Activated CD8-positive, alpha-beta memory T cell treated with anti-CD3 and anti-CD28 coated beads, Interleukin-2, amount 50 U/mL, for 4 hours (primary cell): ENCODE measurements at places on chromosomes 5 and 9.
A peak's percentile ranks its signal among the peaks of the same experiment; 100 is the strongest.

- DNase-seq = no peak
These were observed 233.1 kb upstream of the FBXL7 start for GRCh38 chr5:15266841-15267240.

GRCh38 chr5:134174841-134175839, 1.6 kb downstream of the SKP1 start:
- DNase-seq = no peak

DNA sequence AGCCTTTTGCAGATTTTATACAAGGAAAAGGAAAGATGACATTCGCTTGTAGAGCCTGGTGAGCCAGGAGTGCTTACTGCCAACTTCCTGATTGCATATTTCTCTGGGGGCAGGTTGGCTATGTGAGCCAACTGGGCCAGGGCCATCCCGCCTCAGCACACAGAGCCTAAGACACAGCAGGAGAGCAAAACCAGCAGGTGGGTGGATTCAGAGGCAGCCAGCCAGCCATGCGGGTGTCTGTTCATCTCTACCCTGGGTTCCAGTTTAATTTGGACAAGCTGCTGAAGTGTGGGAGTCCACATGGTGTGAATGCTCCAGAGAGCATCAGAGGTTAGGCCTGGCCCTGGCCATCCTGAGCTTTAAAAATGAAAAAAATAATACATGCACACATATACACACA, 291.4 kb downstream of the ARHGEF28 start:
- DNase-seq = no peak

- DNase-seq = no peak
These were observed 94.5 kb upstream of the LIFR start for GRCh38 chr5:38650946-38651345.

DNA sequence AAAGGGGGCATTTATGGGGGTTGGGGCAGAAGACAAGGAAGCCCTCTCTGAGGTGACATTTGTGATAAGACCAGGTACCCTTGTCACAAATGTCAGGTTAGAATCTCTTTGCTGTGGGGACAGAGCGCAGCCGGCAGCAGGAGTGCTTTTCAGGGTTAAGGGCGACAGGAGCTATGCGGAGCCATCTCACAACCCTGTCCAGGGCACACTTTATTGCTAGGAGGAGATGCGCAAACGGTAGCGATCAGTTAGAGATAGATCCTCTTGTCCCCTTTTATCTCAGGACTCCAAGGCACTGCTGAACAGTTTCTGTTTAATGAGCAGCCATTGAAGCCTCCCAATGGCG, 438 bp upstream of the LAMC3 start:
- no peak for DNase-seq

GRCh38 chr5:76326577-76327302, 76.3 kb upstream of the IQGAP2 start:
- no peak for DNase-seq

DNA sequence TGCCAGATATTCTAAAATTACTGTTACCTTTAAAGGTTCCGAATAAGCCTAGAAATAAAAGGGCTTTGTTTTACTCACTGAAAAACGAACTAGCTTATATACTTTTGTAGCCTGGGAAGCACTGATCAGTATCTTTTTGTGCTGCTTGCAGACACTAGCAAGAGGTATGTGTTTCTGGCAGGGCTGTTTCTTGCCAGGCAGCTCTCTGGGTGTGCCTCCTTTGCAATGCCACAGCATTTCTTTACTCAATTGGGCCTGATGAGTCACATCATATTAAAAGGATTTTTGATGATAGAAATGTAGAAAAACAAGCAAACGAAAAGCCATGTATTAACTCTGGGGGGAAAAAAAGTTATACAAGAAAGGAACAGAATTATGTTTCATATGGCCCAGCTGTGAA, 35.6 kb downstream of the CD180 start:
- DNase-seq = no peak

GRCh38 chr5:126070481-126070880, 352.7 kb upstream of the GRAMD2B start:
- no peak for DNase-seq

- DNase-seq = no peak
These were observed 3.0 kb downstream of the CWC27 start for GRCh38 chr5:64771736-64772135.

DNA sequence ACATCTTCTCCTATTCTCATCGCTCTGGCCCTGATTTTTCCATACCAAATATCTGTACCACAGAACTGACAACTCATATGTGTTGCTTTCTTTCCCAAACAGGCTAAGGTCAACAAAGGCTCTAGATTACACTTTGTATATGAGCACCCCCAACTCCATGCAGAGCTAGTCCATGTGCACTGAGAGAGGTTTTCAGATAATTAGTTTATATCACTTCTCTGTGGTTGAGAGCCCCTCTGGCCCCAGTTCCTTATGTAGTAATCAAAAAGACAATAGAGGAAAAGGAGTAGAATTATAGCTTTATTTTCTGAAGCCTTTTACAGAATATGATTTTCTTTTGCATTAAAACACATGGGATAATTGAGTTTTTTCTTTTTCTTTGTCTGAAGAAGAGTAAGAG, 120.0 kb downstream of the TRIO start:
- no peak for DNase-seq

GRCh38 chr5:7837403-7837802, 13.5 kb downstream of the CFAP90 start:
- no peak for DNase-seq

GRCh38 chr9:99352826-99353225, 130.7 kb downstream of the SEC61B start:
- DNase-seq = no peak

DNA sequence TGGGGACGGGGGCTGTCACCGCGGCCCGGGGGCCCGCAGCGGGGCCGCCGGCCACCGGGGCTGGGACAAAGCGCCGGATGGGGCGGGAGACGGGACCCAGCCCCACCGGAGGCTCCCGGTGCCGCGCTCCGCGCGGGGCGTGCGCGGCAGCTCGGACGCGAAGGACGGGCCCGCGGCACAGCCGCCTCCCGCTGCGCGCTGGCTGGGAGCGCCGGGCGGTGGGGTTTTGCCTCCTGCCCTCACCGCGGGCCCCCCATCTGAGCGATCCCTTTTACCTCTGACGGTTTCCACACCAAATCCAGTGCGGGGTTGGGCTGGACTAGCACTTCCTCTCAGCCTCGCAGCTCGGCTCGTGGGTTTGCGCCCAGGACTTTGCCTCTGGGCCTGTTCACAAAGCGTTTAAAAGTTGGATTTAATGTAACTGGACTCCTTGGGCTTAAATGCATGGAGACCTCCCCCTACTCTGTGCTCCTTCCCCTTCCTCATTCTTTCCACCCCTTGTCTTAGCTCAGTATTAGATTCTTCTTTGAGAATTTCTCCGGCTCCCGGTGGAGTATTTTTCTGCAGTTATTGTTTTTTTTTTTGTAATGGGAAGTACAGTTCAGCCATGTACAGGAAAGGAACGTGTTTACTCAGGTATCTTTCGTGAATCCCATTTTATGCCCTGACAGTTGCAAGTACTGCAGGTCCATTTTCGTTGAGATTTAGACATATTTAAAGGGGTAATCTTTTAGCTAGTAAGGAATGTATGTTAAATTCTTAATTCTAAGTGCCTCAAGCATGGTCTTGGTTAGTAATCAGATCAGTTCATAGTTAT, 691 bp downstream of the FCHO2 start:
- peak; percentile 19 for DNase-seq

GRCh38 chr9:125604196-125604595, 102.8 kb downstream of the MAPKAP1 start:
- DNase-seq = no peak

DNA sequence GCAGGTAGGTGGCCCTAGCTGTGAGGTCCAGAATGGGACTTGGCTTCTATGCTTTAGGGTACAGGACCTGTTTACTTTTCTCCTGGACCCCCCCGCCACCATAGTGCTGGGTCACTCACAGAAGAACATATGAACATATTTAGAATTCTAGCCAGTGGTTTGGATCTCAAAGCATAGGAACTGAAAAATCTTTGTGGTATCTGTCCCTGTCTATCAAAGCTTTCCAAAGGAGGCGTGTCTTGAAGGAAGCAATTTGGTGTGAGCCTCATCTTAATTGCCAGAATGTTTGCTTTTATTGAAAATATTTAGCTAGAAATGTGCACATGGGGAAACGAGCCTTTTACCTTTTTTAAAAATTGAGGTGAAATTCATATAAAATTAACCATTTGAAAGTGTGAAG, 6.2 kb downstream of the PHF2 start:
- no peak for DNase-seq

DNA sequence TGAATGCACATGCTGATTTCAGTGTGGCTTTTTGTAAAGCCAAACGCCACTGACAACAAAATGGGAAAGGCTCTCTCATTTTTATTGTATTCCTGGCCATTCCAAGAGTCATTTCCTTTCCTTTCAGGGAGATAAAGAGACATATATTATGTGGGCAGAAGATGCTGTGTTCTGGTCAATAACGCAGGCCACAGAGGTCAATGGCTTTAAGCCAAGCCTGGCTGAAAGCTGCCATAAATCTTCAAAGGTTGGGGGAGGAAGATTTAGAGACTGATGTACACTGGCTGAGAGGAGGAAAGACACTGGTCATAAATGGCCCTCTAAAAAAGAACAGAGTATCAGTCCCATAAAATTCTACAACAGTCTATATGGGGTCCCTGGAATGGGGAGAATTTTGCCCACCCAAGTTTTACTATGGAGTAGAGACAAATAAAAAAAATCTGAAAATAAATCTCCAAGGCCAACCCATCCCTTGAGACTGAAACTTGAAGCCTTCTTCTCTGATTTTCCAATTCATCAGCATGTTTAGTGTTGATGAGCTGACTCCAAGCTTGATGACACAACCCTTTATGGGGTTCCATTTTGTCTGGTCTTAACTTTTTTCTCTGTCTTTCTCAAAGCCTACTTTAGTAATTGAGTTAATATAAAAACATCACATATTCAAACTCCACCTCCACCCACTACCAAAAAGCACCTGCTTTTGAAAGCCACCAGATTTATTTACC, 152.1 kb upstream of the SLC24A2 start:
- no peak for DNase-seq

- DNase-seq = no peak
These were observed 80.0 kb upstream of the ZSWIM6 start for GRCh38 chr5:61251874-61252642.

DNA sequence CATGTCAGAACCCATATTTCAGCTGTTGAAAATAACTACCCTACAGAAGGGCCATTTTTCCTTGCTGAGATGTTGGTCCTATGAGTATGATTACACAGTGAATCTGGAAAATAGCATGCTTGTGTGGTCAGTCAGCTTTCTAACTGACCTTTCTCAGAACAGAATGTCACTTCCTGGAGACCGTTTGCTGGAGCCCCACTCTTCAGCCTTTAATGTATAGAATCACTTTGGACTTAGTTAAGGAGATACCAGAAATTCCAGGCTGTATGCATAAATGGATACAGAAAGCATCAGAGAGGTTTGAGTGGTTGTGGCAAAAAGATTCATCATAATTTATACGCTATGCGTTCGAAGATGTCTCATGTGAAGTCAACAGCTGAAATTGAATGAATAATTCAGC, 488.1 kb downstream of the EBF1 start:
- DNase-seq = no peak

GRCh38 chr9:79000230-79001002, 571.3 kb upstream of the TLE4 start:
- DNase-seq = no peak

DNA sequence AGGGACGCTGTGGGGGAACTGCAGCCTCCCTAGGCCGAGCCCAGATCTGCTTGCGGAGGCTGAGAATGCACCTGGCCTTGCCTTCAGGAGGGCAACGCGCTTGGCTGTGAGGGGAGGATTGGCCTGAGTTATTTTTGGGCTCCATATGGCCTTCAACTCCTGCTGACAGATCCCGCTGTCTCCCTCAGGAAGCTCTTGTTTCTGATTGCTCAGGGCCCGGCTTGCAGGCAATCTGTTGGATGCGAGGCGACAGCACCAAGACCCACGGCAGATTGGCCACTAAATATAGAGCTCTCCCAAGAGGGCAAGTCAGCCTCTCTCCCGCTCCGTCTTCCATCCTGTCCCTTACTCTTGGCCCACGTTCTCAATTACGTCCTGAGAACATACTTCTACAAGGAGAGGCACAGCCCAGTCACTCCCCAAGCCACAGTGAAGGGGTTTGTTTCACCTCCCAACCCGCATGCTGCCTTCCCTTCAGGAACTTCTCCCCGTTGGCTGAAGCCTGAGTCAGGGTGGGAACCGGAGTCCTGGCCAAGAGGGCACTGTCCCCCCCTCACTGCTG, 53.6 kb downstream of the RASGEF1C start:
- no peak for DNase-seq

DNA sequence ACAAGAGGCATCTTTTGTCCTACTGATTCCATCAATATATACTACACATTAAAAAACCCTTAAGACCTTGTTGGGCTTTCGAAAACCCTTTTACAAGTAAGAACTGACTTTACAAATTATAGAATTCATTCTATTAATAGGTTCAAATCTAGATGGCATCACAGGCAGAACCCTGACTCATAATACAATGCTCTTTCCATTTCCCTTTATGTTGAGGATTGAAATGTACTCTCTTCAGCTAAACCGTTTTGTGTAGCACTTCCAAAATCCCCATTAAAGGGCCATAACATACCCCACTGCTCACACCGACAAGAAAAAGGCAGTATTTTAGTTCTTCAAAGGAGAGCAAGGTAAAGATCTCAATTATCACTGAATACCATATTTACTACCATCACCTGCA, 11.2 kb downstream of the CSNK1A1 start:
- DNase-seq = no peak

DNA sequence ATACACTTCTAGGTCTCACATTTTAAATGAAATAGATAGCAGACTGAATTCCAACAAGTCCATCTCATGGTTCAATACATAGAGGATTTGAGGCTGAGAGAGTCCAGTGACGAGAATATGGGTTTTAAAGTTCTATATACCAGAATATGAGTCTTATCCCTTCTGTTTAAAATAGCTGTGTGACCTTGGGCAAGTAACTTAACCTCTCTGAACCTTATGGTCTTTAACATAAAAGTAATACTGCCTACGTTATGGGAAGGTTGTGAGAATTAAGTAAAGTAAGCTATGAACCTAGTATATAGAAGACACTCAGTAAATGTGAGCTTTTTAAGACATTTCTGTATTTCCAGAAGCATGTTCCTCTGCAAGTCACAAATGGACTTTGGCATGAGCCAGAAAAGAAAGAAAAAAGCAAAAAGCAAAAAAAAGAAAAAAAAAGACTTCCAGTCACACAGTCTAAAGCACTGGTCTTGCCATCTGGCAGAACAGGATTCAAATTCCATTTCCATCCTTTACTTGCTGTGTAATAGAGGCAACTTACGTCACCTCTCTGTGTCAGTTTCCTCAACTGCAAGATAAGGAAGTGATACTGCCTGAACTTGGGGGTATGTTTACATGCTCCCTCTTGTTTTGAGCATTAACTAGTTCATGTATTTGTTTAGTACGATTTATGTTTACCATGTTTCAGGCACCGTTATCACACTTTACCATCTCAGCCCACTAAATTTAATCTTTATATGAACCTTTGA, 248.2 kb downstream of the TRIM32 start:
- no peak for DNase-seq

GRCh38 chr9:86413971-86414880, 60.0 kb upstream of the TUT7 start:
- no peak for DNase-seq

- no peak for DNase-seq
These were observed 31.0 kb downstream of the PSMB7 start for GRCh38 chr9:124384210-124384609.
